ENCODE measurements at places on chromosomes 7 and 10.

DNA sequence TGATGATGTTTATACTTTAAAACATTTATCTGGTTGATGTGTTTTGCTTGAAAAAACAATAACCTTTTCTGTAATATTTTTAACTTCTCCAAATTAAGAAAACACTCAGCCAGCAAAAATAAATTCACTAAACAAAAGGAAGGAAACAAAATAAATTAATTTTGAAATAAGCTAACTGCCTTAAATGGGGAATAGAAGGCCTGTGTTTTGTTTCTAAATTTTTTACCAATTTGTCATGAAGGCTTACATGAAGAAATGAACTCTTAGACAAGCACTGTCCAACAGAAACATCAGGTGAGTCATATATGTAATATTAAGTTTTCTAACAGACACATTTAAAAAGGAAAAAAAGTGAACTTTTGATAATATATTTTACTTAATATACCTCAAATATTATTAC is 68.5 kb downstream of the LRRN3 start:
- no peak for DNase-seq

- DNase-seq, result no peak
Measured at GRCh38 chr7:77484785-77485184, 52.3 kb upstream of the PTPN12 start.

DNA sequence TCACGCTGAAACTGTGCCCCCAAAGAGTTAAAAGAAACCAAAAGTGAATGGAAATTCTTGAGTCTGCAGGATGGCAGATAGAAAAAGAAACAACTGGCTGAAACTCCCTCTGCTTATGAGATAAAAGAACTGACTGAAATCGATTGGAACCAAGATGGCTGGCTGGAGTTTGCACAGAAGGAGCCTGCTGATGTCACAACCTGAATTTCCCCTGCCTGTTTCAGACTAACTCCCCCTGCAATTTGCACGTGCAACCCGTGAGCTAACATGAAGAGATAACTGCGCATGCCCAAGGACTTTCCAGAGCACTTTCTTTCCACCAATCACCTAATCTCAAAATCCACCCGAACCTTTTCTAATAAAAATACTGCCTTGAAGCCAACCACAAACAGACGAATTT is 435.5 kb downstream of the CALN1 start:
- no peak for DNase-seq

GRCh38 chr7:36019980-36020379 is 133.1 kb upstream of the EEPD1 start:
- DNase-seq, result no peak

DNA sequence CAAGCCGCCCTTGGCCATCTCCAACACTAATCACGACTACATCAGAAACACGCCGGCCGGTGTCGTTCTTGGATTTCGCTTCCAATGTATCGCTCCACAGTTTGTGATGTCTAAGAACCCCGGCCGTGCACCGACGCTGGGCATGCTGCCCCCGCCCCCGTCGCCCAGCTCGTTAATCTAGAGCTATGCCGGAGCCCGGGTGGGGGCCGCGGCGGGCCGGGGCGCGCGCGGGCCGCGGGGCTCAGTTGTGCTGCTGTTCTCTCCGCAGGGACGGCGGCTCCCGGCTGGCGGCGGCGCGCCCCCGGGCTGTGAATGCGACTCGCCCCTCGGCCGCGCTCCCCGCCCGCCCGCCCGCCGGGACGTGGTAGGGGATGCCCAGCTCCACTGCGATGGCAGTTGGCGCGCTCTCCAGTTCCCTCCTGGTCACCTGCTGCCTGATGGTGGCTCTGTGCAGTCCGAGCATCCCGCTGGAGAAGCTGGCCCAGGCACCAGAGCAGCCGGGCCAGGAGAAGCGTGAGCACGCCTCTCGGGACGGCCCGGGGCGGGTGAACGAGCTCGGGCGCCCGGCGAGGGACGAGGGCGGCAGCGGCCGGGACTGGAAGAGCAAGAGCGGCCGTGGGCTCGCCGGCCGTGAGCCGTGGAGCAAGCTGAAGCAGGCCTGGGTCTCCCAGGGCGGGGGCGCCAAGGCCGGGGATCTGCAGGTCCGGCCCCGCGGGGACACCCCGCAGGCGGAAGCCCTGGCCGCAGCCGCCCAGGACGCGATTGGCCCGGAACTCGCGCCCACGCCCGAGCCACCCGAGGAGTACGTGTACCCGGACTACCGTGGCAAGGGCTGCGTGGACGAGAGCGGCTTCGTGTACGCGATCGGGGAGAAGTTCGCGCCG is 1.9 kb downstream of the VWC2 start:
- peak; percentile 48 for DNase-seq

GRCh38 chr7:92699966-92700514 is 109.8 kb upstream of the FAM133B start:
- DNase-seq, result no peak

GRCh38 chr10:3467052-3467951 is 294.7 kb upstream of the PITRM1 start:
- DNase-seq, result no peak

DNA sequence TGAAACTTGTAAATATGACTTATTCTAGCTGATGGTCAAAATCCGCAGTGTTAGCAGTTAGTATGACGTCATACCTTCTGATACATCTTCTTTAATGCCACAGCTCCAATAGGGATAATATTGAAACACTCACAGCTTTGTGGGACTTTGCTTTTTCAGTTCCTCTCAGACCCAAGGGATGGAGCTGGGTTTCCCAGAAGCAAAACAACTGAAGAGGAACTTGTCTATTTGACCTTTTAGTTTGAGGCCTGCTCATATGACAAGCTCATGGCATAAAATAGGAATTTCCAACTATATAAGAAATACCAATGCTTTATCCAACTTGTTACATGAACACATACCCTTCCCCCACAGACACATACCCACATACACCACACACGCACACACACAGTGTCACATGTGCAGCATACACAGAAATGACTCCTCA is 31.6 kb upstream of the C10orf67 start:
- no peak for DNase-seq

Data from endothelial cell (in vitro differentiated cells).